ENCODE measurements at places on chromosomes 3 and 15.

DNA sequence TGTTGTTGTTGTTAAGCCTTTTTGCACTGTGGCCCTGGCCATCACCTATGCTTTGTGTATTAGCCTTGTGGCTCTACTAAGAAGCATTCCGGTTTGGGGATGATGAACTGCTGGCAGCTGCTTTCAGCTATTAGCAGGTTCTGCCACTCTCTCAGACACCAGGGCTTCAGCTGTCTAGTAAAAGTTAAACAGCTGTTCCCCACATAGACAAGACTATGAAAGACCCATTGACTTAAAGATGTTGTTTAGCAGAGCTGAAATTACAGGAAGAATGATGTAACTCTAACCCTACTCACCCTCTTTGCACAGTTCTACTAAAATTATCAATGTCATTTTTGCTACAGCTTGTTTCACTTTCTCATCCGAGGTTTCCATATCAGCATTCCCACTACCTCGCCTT is 131.2 kb upstream of the CGNL1 start:
- DNase-seq, result no peak

GRCh38 chr15:89317186-89317720 is 17.4 kb downstream of the POLG start:
- DNase-seq, result no peak

- no peak for DNase-seq
These were observed 181.3 kb upstream of the WNT5A start for GRCh38 chr3:55668359-55668758.

DNA sequence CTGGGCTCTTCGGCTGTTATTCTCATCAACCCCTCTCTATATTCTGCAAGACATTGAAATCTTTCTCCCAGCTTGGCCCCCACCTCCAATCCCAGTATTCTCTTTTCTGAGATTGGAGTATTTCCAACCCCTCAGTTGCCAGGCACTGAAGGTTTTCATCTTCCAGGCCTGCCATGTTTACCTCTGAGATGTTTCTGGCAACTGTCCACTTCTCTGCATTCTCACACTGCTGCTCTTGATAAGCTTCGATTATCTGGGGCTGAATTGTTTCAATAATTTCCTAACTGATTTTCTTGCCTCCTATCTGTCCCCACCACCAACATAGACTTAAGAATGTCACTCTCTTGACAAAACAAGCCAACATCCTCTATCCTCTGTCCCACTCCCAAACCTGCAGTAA is 1.4 kb upstream of the GPR156 start:
- DNase-seq, result no peak

DNA sequence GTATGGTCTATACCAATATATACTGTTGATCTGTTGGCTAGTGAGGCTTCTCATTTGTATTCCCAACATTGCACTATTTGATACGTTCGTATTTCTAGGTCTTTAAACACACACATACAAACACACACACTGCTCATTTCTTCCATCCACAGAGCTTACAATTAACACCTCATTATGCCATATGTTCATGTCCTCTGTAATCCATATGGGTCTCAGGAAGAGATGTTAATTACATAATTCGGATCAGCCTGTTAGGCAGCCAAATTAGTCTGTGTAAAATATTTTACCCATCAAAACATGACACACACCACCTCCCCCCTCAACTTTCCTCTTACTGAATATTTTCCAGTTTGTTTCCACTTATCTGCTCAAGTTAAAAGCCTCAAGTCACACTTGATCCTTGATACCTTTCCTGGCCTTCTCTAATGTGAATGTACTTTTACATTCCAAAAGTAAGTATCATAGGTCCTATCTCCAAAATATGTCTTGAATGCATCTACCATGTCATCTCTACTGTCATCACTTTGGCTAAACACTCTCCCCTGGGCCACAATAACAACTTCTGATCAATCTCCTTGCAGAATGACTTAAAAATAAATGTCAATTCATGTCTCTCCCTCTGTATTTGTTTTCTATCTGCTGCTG is 28.2 kb downstream of the EOGT start:
- DNase-seq, result no peak

- DNase-seq, result no peak
These were observed 127.7 kb upstream of the SAMMSON start for GRCh38 chr3:69871868-69872267.

DNA sequence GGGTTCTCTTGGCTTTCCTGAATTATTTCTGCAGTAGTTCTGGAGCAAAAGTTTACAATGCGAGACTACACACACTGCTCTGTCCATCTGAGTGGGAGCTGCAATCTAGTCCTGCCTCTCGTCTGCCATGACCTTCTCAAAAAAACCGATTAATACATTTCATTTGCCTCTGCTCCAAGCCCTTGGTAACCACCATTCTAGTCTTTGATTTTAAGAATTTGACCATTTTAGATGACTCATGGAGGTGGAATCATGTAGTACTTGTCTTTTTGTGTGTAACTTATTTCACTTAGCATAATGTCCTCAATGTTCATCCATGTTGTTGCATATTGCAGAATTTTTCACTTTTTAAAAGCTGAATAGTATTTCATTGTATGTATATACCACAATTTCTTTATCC is 356.9 kb downstream of the SV2B start:
- DNase-seq, result no peak

GRCh38 chr3:179452872-179453271 is 1.6 kb upstream of the GNB4 start:
- no peak for DNase-seq

DNA sequence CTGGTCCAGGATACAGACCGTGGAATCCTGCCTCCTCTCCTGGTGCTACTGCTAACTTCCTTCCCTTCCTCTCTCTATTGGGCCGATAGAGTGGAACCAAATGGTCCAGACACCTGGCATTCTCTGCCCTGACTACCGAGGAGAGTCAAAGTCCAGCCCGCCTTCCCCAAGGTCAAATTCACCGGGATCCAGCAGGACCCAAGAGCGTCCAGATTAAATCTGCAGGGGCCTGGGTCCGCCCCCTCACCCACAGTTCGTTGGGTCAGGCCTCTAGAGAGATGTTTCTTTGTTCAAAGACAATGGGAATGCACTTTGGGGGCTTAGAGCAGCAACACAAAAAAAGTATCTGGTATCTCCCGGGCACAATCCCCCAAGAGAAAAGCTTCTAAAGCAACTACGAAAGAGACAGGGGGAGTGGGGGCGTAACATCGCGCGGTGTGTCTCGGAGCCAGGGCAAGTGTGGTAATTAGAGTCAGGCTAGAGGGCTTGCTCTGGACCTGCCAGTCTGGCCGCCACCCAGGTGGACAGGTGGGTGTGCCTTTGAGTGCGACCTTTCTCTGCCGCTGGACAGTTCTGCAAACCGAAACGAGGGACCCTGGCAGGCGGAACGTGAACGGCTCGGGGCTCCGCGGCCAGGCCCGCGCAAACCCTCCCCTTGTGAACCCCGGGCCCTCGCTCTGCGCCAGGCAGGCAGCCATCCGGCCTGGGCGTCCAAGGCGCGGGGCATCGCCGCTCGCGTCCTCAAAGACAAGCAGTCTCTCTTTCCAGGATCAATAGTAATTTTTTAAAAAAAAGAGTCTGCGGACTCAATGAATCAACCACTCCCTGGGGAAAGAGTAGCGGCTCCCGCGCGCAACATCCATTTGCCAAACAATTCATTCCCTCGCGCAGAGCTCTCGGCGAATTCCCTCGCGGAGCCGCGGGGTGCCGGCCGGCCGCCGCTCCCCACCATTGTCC is 806 bp downstream of the KLHL25 start:
- no peak for DNase-seq

DNA sequence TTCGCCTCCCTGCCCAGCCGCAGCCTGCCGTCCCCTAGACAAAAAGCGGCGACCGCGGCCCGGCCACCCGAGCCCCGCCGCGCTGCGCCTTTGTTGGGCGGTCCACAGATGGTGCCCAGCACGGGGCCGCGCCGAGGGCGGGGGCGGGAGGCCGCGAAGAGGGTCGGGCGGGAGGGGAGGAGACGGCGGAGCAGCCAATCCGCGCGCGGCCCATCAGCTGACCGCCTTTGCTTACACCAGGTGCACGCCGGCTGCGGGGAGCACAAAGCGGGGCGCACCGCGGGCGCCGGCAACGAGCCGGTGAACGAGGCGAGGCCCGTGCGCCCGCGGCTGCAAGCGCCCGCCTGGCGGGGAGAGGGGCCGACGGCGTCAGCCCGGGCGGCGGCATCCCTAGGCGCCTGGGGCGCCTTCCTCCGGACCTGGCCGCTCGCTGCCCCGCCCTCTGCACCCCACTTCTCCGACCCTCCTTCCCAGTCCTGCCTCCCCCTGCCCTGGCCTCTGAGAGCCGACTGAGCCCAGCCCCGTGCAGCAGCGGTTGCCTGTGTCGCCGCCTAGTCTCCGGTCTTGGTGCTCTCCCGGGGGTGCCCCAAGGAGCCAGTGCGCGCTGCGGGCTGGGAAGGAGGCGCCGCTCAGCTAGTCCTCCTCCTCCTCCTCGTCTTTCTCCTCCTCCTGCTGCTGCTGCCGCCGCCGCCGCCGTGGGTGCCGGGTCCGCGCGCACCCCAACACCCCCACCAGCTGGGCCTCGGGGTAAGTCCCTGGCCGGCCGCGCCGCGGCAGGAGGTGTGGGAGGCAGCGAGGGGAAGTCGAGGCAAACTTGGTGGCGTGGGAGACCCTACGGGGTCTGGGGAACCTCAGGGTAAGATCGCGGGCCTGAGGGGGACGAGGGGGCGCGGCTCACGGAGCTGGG is at the start of gene LRRN1:
TSS of gene LRRN1 (plus strand) at position 259 of the 907 bp plus-strand sequence. CDS start 45,211 bp downstream, outside the sequence.
- DNase-seq, result no peak

DNA sequence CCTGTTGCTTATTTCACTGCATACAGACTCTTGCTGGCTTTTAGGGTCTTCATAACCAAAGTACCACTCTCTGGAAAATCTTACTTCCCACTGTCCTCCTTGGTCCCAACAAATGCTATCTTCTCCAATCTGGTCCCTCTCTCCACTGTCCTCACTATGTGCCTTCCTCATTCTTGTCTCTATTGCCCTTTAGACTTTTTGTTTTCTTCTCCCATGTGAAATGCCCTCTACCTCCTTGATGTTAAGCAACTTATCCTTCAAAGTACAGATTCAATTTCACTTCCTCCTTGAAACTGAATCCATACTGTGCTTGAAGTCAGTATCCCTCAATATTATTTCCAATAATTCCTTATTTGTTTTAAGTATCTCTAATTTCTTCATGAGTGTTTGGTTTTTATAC is 60.8 kb downstream of the CGGBP1 start:
- no peak for DNase-seq

- no peak for DNase-seq
These were observed 345.5 kb upstream of the ROBO1 start for GRCh38 chr3:80113331-80113730.

DNA sequence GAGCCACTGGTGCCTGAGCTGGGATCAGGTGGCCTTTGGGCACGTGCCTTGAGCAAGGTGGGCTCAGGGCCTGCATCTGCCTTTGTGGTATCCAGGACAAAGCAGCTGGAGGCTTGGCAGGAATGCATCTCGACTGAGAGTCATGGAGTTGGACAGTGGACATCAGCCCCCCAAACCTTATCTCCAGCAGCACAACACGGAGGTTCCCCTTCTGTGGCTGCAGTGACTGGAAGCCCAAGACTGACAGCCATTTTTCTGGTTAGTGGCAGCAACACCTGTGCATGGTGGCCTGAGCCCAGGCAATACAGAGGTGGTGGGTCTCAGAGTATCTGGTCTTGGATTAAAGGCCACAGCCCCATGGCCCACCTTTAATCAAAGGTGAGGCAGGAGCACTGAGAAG is 27.8 kb upstream of the TSEN2 start:
- no peak for DNase-seq

GRCh38 chr3:184234224-184234623 is 4.8 kb downstream of the VWA5B2 start:
- DNase-seq, result peak; percentile 52

- DNase-seq, result peak; percentile 15
These were observed 107.7 kb upstream of the PLSCR5 start for GRCh38 chr3:146712806-146713205.

DNA sequence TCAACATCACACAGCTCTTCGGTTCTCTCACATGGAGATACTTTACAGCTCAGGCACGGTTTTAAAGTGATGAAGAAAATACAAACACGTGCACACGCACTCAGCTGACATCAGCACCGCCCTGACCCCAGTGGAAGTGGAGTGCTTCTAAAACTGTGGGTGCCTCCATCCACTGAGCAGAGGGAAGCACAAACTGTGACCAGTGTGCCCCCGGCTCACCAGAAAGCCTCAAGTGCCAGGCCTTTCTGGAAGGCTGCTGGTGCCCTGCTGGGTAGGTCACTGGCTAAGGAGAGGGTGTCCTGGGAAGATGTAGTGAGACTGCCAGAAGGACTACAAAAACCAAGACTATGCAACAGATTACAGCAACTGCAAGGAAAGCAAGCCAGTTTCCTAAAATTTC is 78.5 kb downstream of the OCA2 start:
- DNase-seq, result no peak

GRCh38 chr3:107954845-107955244 is 136.0 kb downstream of the CD47 start:
- DNase-seq, result no peak

GRCh38 chr3:98272126-98272525 is 8.1 kb downstream of the OR5H6 start:
- no peak for DNase-seq

- DNase-seq, result no peak
These were observed 33.9 kb downstream of the RAB27A start for GRCh38 chr15:55255714-55256113.

DNA sequence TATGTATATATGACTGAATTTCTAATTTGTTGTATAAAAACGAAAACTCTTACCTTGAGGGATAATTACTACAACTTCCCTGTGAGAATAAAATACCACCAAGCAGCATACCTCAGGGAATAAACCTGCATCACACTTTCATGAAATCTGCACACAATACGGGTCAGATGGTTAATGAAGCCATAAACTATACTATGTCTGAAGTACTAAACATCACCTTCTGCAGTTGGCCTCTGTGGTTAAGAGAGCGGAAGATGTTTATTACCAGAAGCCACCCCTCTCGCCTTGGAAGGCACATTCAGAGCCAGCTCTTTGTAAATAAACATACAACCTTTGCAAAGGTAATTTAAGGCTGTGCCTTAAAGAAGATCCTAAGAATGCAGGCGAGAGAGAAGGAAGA is 462.1 kb upstream of the NR2F2 start:
- no peak for DNase-seq

Data from GM04504 (cell line).